Fibroblast of mammary gland (primary cell): ENCODE measurements at places on chromosomes 5 and 9.

GRCh38 chr9:88973281-88974045 is 17.8 kb upstream of the S1PR3 start:
- no peak for DNase-seq

DNA sequence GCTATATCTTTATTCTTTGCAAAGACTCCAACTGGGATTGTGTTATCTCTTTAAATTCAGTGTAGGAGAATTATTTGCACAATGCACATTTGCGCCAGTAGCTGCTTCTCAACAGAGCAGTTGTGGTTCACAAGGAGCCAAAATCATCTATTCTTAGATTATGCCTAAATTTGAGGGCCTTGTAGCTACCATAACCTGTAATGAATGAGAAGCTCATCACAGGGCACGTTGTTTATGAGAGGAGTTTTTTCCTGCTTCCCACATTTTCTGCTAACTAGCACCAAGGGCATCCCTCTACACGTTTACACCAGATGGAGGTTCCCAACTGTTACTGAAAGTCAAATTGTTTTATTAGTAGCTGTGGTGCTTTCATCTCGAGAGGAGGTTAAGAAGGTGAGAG is 322.4 kb downstream of the TMEM161B start:
- no peak for DNase-seq

GRCh38 chr9:34611251-34611810 is 566 bp downstream of the RPP25L start:
- DNase-seq, result no peak

DNA sequence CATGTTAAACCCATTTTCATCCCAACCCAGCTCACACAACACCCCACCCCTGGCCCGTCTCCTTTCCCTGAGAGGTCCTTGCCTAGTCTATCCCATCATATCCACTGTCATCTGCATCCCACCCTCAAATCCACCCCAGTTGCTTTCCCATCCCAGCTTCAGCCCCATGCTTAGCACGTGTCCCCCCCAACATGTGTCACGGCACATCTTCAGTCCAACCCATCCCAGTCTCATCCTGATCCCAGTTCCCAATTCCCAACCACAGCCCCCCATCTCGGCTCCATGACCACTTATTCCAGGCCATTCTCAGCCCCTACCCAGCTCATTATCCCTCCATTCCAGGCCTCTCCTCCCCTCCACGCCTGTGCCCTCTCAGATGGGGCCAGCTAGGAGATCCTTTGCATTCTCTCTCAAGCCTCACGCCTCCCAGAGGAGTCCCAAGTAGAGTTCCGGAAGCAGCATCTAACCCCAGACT is 605 bp upstream of the DBN1 start:
- no peak for DNase-seq

GRCh38 chr5:96279801-96280542 is 153.1 kb downstream of the PCSK1 start:
- peak; percentile 79 for DNase-seq
